Breast epithelium (tissue), 4 donors: ENCODE measurements at places on chromosomes 6 and 20. TPM values are rescaled to one million over a fixed set of nuclear protein-coding genes. Genes with fewer than 3 reads are reported as not detected.

C6orf58 gene
- total RNA-seq: 0.66 TPM

- DNase-seq: no peak
Measured at GRCh38 chr20:23509247-23509913, 18.5 kb downstream of the CST8 start.

DNA sequence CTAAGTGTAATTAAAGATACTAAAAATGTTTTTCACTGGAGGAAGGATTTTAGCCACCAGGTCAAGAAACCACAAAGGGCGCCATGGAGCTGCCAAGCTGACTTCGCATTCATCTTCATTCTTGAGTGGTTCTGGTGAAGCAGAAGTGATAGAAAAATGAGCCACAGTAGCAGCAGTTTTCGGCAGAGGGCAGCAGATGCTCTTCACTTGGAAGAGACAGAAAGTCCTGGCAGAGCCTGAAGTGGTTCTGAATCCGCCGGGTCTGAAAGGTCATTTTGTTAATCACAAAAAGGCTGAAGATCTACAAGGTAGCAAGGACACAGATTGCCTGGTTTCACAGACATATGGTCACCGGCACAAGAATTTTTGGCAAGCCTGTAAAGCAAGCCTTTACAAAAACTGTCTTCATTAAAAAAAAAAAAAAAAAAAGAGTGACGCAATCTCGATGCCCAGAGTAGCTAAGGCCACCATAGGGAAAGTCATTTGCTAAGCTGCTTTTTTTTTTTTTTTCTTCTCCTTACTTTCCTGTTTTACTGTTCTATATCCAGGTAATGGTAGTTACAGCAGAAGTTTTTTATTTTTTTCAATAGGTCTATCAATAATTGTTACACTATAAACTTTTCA lies 345.1 kb upstream of the AGPAT4 start:
- peak; percentile 20 for DNase-seq

GRCh38 chr6:34460796-34461507 lies 4.9 kb upstream of the PACSIN1 start:
- DNase-seq: no peak

ZC2HC1B gene
- not detected for total RNA-seq

CENPB gene
- 68.2 TPM for total RNA-seq

GRCh38 chr6:4352322-4352669 lies 216.9 kb upstream of the ECI2 start:
- no peak for DNase-seq

GRCh38 chr6:100987556-100987955 lies 106.4 kb upstream of the ASCC3 start:
- no peak for DNase-seq

CPNE5 gene
- 0.96 TPM for total RNA-seq

COL11A2 gene
- total RNA-seq: 0.98 TPM

- no peak for DNase-seq
Measured at GRCh38 chr6:53014744-53015143, 19.7 kb upstream of the GSTA4 start.

DNA sequence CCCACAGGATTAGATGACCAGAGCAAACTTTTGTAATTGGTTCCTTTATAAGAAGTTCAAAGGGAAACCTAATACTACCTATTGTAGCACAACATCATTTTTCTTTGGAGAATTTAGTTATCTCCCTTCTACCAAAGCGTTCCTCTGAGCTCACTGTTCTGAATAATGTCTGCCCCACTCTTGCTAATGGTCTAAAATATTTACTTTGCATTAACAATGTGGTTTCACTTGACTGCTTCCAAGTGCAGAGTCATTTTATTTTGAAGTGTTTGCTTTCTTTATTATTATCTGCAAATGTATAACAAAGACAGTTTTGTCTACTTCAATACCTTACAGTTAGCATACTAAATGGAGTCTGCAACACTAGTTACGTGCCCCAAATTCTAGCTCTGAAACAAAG lies 15.0 kb downstream of the TRAPPC3L start:
- no peak for DNase-seq

GRCh38 chr6:5443491-5443890 lies 182.2 kb downstream of the FARS2 start:
- no peak for DNase-seq

GRCh38 chr20:53510704-53511103 lies 82.9 kb downstream of the ZNF217 start:
- no peak for DNase-seq

DNA sequence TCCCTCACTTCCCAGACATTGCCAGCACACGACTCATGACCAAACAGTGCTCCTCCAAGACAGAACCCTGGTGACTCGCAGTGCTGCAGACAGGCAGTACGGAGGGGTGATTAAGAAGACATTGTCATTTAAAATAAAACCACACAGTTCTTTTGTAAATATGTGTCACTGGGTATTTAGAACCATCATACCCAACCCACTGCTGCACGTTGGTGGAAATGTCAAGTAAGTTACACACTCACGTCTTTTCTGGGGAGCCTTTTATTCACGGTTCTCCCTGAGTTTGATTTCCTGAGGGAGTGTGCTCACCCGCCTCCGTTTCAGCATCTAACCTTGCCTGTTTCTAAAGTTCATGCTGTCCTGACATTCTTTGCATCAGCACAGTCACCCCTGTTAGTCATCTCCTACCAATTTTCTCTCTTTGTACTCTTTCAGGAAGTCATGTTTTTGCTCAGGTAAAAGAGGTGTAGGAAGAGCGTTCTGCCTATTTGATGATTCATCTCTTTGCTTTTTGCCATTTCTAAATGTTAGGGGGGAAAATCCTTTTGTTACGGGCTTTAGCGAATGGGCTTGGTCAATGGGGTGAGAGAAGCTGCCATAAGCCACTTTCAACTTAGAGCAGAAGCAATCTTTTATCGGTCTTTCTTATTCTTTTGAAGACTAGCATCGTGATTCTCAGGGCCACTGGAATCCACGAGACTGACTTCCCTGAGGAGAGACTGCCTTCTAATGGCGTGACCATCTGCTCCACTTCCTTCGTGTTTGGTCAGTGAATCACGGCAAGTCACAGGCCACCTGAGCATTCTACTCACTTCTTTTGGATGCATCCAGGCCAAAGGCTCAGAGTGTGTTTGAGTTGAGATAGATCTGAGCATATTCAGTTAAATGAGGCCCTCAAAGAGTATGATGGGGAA lies 512.8 kb upstream of the JARID2 start:
- no peak for DNase-seq

GRCh38 chr20:35465976-35466375 lies 10.6 kb downstream of the CEP250 start:
- DNase-seq: no peak

GRCh38 chr6:32086661-32087573 lies 22.2 kb downstream of the TNXB start:
- DNase-seq: no peak

DNA sequence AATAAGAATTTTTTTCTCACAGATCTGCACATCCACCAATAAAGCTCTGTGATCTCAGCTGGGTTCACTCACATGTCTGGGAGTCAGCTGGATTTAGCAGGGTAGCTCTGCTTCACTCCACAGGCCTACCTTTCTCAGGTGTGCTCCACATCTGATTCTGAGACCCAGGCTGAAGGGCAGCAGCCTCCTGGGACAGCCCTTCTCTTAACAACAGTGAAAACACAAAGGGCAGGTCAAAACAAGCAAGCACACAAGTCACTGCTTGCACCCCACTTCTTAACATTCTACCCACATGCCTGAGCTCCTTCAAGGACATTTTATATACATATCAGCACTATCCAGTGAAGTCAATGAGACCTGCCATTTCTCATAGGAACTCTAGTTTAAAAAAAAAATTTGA lies 96.0 kb upstream of the MAP3K4 start:
- no peak for DNase-seq

SLCO4A1 gene
- 26.5 TPM for total RNA-seq

DNA sequence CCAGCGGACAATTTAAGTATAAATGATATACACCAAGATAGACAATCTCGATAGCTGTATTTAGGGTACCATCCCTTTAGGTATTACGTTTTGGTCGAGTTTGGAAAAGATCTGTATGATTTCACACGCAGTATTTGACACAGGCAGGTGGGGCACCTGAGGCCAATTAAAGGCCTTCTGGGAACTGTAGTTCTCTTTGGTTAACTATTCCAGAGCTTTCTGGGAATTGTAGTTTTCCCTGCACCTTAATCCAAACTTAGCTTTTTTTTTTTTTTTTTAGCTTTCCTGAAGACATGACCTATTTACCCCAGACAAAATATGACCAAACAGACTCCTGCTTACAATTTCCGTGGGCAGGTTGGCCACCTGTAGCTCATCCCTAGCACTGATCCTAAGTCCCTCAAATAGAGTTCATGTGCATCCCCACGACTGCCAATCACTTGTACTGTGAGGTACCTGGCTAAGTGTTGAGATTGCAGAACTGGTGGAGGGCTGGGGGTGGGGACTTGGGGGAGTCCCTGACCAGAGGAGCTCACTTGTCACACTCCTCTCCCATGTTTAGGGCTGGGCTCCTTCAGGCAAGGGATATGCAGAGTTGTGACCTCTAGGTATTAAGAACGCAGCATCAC lies 999 bp upstream of the EHMT2 start:
- DNase-seq: no peak

DNA sequence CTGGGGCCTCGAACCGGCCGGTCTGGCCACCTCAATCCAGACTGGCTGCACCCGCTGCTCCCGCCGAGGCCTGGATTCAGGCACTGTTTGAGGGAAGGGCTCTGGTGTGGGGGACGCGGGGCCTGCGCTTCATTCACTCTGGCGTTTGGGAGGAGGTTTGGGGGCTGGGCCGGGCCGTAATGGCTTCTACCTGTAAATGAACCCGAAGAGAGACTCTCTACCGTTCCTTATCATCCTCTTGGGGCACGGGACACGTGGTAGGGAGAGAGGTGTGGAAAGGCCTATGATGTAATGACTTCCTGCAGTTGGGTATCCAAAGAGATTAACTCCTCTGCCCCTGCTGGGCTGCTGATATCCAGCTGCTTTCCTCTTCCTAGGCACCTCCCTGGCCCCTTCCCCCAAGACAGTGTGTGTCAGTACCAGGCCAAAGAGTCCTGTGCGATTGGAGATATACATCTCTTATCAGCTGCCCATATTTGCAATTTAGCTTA lies 1.8 kb downstream of the FOXO3 start:
- no peak for DNase-seq

PRKN gene
- total RNA-seq: 11.2 TPM

GRCh38 chr20:10221021-10221420 lies 2.4 kb downstream of the SNAP25 start:
- no peak for DNase-seq

GRCh38 chr20:48684501-48685041 lies 143.2 kb downstream of the PREX1 start:
- no peak for DNase-seq

PCK1 gene
- total RNA-seq: 29.3 TPM

- no peak for DNase-seq
Measured at GRCh38 chr6:147322299-147323162, 118.3 kb downstream of the STXBP5 start.

ADAM33 gene
- 29.4 TPM for total RNA-seq

DNA sequence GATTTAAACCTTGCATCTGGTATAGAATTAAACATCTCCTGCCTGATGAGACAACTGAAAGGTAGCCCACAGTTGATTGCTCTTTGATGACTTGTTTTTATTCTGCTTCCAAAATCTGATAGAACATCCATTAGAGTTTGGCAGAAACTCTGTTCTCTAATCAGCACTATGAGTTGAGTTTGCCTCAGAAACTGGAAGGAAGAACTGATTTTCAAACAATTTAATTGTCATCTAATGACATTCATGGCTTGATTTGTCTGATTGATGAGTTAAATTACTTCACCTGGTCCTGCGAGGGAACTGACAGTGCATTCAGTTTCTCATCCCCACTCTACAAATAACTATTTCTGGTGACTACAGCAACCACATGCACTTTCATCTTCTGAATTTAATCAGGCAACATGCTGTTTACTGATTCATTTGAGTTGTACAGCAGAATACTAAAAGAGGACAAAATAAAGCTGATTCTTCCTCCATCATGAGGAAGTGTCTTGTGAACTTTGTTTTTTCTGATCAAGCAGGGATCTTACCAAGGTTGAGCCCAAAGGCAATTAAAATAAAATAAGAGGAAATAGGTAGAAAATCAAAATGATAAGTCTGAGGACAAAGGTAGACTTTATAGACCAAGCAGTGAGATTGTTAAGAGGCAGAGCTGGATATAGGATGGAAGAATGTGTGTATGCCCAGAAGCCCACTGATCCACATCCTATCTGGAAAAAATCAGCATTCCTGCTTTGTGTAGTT lies 15.7 kb upstream of the MRAP2 start:
- no peak for DNase-seq
